ENCODE measurements at places on chromosomes 6 and 20.
A peak's percentile ranks its signal among the peaks of the same experiment; 100 is the strongest.

DNA sequence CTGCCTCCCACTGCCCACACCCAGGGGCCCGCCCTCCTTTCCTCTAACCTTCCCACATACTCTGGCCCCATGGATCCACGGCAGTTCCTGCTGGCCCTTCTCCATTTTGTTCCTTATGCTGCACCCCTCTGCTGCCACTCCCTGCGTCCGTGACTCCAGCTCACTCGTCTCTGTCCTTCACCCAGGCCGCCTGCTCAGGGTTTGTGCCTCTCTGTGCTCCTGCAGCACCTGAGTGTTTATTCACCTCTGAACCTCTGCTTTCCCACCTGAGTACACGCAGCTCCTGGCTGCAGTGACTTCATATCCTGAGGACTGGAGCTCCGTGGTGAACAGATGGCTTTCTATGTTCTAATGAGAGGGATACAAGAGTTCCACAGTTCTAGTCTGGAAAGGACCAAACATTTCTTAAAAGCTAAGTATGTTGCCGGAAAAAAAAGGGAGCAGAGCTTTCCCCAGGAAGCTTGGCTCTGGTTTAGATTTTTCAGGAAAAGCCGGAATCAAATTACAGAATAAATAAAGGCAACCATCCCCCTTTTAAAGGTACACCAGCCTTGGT, 1.5 kb upstream of the GNRH2 start:
- DNase-seq, result no peak

GRCh38 chr20:57592263-57593092, 27.7 kb downstream of the ZBP1 start:
- DNase-seq, result no peak

- DNase-seq, result no peak
These were observed 3.7 kb upstream of the NEDD9 start for GRCh38 chr6:11236076-11236750.

- no peak for DNase-seq
These were observed 82.2 kb upstream of the GATA5 start for GRCh38 chr20:62557999-62558408.

GRCh38 chr6:131597446-131597845, 24.4 kb downstream of the ARG1 start:
- no peak for DNase-seq

GRCh38 chr6:108851756-108852155, 3.5 kb downstream of the ARMC2 start:
- no peak for DNase-seq

DNA sequence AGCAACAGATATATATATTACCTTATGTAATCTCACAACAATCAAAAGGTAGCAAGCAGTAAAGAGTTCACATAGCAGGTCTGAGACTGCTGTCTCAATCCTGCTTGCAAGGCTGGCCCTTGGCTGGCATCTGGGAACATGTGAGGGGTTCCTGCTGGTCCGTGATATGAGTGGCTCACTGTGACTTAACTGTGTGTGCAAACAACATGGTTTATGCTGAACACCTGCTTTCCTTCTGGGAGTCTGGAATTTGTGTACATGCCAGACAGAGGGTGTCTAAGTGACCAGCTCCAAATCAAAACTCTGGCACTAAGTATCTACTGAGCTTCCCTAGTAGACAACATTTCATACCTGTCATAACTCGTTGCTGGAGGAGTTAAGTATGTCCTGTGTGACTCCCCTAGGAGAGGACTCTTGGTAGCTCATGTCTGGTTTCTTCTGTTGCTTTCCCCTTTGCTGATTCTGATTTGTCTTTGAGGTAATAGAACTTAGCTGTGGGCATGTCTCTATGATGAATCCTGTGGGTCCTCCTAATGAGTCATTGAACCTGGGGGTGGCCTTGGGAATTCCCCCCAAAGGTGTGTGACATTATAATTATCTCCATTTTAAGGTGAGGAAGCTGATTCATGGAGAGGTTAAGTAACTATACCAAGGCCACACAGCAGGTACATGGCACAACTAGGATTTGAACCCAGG, 131.6 kb upstream of the NEDD9 start:
- peak; percentile 59 for DNase-seq

- no peak for DNase-seq
These were observed 31.3 kb upstream of the CCDC167 start for GRCh38 chr6:37531026-37531425.

DNA sequence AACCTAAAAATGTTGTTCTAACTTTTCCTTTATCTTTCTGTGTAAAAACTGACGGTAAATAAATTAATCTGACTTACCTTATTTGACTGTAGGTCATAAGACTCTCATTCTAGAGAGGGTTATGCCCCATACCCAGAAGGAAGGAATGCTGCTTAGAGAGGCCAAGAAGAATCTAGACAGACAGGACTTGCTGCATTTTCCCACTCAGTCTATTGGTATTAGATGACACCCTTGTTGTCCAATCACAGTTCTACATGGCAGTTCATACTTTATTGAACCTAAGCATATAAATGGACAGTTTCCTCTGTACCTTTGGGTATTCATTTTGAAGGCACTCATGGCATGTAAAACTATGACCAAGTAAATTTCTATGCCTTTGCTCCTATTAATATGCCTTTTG, 359.6 kb upstream of the ID4 start:
- no peak for DNase-seq

- peak; percentile 28 for DNase-seq
These were observed 1.1 kb downstream of the SPAG4 start for GRCh38 chr20:35616465-35617396.

DNA sequence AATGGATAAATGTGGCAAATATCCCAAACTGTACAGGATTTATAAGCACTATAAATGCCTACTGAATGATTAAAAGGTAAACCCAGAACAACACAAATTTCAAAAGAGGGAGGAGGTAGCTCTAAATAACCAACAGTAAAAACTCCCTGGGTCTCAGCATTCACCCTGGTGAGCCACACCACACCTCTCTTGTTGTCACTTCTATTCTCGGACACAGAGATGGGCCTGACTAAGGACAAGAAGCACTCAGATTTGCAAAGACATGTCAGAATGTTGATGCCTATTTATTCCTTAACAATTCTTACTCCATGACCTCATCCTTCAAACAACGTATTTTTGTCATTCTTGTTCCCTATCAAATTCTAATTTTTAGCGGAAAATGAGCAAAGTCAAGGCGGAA, 14.7 kb downstream of the TNFRSF21 start:
- no peak for DNase-seq

- no peak for DNase-seq
These were observed 442.3 kb downstream of the HAO1 start for GRCh38 chr20:7497985-7498384.

- no peak for DNase-seq
These were observed 22.6 kb upstream of the SIRPA start for GRCh38 chr20:1872459-1873097.

GRCh38 chr20:58019027-58019849, 209.2 kb downstream of the ANKRD60 start:
- no peak for DNase-seq

DNA sequence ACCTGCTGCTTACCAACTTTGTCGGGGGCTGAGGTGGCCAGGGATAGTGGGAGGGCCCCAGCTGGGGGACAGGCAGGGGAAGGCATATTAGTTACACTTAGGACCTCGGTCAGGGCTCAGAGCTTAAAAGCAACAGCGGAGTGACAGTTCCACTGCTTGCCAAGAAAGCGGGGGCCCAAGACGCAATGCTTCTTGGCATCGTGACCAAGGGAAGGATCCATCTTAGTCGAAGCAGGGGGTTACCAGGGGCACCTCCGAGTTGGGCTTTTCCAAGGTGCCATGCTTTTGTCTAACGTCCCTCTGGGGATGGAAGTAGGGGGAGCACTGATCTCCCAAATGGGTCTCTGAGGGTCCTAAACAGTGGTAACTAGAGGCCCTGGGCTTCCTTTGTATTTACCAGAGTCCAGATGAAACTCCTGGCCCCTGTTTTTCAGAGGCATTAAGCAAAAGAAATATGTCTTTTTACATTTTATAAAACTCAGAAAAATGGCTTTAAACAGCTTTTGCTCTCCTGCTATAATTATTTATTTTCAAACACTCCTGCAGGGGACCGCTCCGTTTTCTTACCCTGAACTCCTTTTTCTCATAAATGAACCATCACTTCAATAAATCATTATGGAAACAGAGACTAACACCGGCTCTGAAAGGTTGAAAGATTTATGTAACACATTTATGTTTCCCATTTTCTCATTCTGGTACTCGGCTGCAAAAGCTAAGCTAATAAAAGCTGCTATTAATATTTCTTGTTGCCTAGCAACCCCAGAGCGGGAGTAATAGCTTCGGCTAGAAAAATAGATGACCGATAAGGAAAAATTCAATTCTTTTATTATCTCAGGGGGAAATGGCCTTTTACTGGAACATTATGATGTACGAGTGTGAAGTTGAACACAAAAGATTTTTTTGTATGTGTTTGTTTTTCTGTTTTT, 100.4 kb downstream of the TOX2 start:
- DNase-seq, result no peak

DNA sequence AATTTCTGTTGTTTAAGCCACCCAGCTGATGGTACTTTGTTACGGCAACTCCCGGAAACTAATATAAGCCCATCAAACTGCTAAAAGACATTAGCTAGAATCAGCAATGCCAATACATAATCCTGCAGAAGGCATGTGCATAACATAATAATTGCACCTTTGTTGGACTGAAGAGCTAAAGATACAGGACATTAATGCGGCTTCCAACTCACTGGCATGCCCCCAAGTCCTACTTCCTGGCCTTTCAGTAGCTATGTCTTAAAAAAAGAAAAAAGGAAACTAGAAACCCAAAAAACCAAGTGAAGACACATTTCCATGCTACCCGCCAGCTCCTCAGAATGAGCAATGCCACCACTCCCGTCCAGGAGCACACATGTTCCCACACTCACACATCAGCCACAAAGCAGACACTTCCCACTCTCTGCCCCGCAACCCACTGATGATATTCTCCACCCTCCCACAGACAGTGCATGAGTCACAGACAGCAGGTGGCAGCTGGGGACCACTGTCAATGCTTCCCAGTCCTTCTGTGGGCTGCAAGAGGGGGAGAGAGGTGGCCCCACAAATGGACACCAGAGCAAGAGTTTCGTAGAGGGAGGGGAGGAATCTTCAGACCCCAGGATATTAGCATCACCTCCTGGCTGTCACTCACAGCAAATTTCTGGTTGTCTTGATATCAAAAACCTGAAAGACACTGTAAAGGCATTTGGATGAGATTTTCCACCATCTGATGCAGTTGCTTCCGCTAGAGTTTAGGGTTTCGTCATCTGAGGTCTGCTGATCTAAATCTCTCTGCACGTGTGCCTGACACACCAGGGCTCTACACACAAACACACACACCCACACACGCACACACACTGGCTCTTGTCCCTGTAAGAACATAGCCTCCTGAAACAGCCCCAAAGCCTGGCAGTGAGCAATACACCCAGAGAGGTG, 32.8 kb downstream of the GFOD1 start:
- peak; percentile 83 for DNase-seq

GRCh38 chr6:98847779-98848538, 13.6 kb downstream of the POU3F2 start:
- DNase-seq, result no peak

DNA sequence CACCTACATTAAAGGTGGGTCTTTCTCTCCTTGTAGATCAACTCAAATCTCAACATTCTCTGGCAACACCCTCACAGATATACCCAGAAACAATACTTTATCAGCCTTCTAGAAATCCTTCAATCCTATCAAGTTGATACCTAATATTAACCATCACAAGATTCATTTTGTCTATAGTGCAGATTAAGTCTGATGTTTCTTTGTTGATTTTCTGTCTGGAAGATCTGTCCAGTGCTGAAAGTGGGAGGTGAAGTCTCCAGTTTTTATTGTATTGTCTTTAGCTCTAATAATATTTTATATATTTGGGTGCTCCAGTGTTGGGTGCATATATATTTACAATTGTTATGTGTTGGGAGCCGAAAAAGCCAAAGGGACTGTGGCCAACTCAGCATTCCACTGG, 493.9 kb upstream of the ADGRB3 start:
- DNase-seq, result no peak

GRCh38 chr6:9062596-9062995, 627.3 kb upstream of the SLC35B3 start:
- no peak for DNase-seq

GRCh38 chr6:2665146-2666070, 85.3 kb downstream of the MYLK4 start:
- no peak for DNase-seq

GRCh38 chr6:139515511-139515910, 141.1 kb upstream of the CITED2 start:
- no peak for DNase-seq

DNA sequence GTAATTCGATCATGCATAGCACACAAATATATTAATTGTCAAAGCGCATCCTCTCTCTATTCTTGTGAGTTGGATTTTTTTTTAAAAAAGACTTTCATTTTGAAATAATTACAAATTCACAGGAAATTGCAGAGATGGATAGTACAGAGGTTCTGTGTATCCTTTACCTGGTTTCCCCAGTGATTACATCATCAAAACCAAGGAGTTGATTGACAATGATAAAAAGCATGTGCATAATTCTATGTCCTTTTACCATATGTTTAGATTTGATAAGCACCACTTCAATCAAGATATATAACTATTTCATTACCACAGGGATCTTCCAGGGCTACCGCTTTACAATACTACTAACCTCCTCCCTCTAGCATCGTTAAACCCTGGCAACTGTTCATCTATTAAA, 40.2 kb downstream of the CCN2 start:
- no peak for DNase-seq

- no peak for DNase-seq
These were observed 4.6 kb downstream of the SYTL3 start for GRCh38 chr6:158654498-158654897.

GRCh38 chr6:158631678-158632537, 12.6 kb downstream of the DYNLT1 start:
- no peak for DNase-seq

GRCh38 chr20:2952766-2953165, 79.5 kb downstream of the PTPRA start:
- DNase-seq, result no peak

GRCh38 chr6:56628105-56628504, 14.6 kb downstream of the DST start:
- no peak for DNase-seq

GRCh38 chr20:2692036-2692885, at the start of gene EBF4:
Gene EBF4 (plus strand): TSS chr20:2692780. CDS start chr20:2693646, 866 bp downstream.
- DNase-seq, result no peak

DNA sequence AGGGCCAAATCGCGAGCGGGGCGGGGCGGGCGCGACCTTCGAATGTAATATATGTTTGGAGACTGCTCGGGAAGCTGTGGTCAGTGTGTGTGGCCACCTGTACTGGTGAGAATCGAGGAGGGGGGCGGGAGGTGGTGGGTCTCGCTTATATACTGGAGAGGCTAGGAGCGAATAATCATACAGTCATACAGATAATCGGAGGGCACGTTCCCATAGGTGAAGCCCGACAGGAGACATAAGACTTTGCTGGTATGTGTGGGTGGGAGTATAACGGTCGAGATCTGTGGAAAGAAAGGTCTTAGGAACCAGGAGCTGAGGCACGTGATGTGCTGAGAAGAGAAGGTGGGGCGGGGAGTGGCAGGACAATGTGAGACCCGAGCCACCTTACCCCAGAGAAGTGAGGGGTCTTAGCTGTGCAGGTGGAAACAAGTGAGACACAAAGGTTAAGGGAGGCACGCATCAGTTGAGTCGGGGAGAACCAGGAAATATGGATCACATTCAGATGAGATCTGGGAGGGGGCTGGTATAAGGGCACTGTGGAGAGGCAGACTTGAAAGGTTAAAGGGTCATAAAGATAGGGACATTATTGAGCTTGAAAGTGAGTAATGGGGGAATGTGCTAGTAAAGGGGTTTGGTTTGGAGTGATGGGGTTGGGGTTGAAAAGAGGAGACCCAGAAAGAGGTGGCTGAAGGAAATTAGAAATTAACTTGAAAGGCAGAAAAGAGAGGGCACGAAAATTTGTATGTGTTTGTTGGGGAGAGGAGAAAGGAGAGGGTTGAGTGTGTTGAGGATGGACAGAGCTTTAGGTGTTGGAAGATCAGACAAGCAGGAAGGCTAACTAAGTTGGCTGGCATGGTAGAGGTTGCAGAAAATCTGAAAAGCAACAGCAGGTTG, 589 bp downstream of the RNF5 start:
- DNase-seq, result no peak
